ENCODE measurements at places on chromosomes 6 and 20.

DNA sequence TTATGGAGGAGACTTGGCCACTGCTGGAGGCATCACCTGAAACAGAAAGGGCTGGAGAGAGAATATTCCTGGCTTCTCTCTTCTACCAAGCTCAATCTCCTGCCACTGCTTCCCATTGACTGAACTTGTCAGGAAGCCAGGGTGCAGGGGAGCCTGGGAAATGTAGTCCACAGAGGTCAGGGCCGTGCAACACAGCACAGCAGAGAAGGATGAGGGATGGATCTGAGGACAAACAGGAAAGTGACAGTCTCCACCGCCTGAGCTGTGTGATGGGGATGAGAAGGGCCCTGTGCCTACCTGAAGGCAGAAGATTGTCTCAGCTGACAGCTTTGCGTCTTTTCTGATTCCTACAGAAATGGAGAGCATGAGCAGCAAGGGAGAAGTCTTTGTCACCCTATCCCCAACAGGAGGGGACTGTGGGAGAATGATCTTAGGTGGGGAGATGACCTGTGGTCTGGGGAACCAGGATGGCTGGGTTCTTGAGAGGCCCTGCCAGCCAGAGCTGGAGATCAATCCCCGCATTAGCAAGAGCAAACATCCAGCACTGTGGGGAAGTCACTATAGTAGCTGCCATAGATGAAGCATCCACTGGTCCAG lies 114.2 kb downstream of the SNX5 start:
- peak; percentile 27 for DNase-seq

DNA sequence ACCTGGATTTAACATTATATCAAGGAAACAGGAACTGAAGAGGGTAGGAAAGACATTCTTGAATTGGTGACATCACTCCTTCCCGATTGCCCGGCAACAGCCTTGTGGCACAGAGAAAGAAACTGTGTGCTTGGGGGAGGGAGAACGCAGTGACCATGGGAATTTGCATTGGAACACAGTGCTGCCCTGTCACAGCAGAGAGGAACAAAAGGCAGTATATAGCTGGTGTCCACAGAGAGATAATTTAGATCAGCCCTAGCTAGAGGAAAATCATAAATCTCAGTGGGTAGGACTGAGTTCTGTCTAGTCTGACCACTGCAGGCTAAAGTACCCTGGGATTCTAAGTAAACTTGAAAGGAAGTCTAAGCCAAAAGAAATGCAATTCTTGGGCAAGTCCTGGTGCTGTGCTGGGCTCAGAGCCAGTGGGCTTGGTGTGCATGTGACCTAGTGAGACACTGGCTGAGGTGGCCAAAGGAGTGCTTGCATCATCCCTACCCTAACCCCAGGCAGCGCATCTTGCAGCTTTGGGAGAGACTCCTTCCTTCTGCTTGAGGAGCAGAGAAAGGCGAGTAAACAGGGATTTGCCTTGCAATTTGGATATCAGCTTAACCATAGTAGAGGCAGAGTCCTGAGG lies 697.6 kb downstream of the HACE1 start:
- DNase-seq = no peak

- DNase-seq = peak; percentile 96
These were observed 112.9 kb downstream of the TRERF1 start for GRCh38 chr6:42338744-42339222.

- DNase-seq = no peak
These were observed 2.1 kb upstream of the PPP1R18 start for GRCh38 chr6:30688569-30688968.

- DNase-seq = peak; percentile 32
These were observed 8.8 kb upstream of the CD83 start for GRCh38 chr6:14108571-14109410.

GRCh38 chr6:165071906-165072305 lies 237.5 kb downstream of the C6orf118 start:
- DNase-seq = no peak

DNA sequence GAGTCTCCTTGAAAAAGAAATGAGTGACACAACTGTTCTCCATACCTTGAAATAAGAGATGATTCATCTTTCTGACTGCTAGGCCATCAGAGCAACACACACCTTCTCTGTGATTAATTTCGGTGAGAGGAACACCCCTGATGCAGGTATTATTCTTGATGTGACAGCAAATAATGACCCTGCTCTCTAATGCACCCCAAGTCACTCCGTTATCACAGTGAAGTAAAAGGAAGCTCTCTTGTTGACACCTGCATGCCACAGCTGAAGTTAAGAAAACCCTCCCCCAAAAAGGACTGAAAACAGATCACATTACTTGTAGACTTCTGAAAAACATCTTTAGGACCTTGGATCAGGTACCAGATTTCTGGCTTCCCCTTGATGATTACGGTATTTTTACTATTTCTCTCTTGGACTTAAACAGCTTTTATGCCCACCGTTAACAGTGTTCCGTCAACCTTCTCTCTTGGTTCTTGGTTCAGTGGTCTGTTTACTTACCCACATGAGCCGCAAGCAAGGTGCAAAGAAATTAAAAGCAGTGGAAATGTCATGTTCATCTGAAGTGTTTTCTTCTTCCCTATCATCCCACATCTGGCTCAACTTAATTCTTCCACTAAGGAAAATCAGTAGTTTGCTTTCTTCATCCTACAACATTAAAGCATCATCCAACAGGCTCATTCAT lies 249.7 kb downstream of the GMPR start:
- DNase-seq = no peak

GRCh38 chr6:61949161-61949560 lies 336.9 kb downstream of the KHDRBS2 start:
- DNase-seq = no peak

DNA sequence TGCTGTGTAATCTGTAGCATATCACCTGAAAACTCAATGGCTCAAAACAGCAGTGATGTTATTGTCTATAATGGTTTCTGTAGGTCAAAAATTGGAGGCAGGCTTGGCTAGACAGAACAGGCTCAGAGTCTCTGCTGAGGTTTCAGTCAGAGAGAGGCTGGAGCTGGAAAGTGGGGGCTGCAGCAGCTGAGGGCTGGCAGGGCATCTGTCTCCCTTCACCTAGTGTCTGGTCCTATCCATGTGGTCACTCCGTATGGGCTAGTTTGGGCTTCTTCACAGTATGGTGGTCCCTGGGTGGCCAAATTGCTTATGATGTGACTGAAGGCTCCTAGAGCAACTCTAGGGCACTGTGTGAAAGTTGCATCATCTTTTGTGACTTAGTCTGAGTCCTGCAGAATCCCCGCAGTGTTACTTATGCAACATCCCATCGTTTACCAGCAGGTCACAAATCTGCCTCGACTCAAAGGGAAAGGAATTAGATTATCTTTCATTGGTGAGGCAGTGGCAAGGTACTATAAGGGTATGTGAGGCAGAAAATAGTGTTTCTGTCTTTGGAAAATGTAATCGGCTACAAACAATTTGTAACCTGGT lies 497.0 kb downstream of the EPHA7 start:
- DNase-seq = no peak

- DNase-seq = peak; percentile 53
These were observed 69.7 kb upstream of the SIRPA start for GRCh38 chr20:1825507-1825906.

DNA sequence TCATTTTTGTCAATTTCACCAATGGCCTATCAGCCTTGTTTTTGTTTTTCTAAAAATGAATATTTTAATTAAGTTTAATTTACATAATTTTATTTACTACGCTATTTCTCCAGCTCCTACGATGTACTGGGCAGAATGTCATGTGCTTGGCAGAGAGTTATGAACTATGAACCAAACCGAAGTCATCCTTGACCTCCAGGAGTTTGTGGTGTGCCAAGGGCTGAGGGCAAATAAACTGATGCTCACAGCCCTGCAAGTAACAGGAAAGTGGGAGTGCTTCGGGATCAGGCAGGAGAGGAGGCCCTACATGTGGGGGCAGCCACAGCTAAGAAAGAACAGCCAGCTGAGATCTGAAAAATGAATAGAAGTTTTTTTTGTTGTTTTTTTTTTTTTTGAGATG lies 38.6 kb downstream of the ZNF217 start:
- no peak for DNase-seq

GRCh38 chr6:129860908-129861665 lies at the start of gene TMEM244:
Gene TMEM244, minus strand, starts transcription at chr6:129861315. Its CDS starts 127 bp downstream, at chr6:129861188.
- no peak for DNase-seq

- peak; percentile 4 for DNase-seq
These were observed at the start of gene TCF15 for GRCh38 chr20:610130-611046. Gene TCF15, minus strand, starts transcription at chr20:610309. Its CDS starts 72 bp downstream, at chr20:610237.

DNA sequence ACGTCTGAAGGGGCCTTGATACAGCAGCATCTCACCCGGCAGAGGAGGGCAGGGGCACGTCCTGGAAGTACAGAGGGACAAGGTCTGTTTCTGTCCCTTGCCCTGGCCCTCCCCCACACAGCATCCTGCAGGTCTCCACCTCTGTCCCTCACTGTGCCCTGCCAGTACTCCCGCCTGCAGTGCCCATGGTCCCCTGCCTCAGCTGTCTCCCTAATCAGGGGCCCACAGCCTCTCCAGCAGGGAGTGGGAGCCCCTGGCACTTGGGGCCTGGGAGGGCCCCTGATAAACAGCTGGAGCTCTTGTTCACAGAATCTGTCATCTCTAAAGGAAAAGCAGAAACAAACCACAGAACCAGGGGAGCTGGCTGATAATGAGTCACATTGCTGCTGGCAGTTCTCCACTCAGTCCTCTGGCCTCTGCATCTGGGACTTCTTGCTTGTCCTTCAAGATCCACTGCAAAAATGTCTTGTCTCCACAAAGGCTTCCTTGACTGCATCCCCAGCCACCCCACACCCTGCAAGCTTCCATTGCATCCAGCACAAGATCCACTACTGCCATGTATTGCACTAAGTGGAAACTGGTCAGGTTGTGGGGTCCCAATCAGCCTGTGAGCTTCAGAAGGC lies 33.2 kb upstream of the TAF8 start:
- peak; percentile 74 for DNase-seq

DNA sequence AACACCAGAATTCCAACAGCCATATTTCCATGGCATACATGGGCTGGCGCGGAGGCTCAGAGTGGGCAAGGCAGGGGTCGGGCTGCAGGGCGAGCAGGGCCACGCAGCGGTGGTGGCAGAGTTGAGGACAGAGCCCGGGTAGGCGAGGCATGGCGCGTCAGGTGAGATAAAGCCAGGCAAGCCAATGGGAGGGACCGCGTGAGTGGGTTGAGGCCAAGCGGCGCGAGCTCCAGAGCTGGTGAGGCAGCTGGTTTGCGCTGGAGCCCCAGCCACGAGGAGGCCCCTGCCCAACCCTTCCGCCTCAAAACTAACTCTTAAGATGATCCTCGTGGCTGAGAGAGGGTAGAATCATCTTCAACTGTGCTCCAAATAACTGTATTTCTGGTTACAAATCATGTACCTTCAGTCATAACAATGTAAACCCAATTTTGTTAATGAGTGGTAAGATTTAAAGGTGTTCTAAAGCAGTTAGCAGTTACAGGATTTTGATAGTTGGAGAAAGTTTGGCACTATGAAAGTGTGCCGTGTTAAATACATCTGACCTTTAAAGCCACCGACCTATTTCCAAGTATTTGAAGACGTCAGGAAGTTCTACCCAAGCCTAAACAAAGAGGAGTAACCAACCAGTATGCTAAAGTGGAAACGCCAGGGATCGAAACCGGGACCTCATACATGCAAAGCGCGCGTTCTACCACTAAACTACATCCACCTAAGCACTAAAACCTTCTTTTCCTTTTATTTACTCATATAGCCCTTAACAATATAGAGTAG lies 107.9 kb downstream of the GPX5 start:
- DNase-seq = no peak

DNA sequence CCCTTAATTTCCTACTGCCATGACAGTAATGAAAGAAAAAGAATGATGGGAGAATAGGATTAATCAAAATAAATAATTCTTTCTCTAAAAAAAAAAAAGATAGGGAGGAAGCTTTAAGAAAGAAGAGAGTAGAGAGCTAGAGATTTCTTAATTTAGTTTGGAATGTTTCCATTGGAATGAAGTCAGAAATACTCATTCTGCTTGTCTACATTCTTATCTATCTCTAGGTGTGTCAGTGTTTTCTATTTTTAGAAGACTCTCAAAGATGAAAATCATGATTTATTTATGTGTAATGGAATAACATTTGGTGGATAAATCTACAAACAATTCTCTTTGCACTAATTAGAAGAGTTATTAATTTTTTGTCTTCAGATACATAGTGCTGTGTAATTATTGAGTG lies 38.0 kb upstream of the HIVEP1 start:
- peak; percentile 18 for DNase-seq

- DNase-seq = peak; percentile 10
These were observed 116.6 kb upstream of the TRAF3IP2 start for GRCh38 chr6:111722179-111722731.

DNA sequence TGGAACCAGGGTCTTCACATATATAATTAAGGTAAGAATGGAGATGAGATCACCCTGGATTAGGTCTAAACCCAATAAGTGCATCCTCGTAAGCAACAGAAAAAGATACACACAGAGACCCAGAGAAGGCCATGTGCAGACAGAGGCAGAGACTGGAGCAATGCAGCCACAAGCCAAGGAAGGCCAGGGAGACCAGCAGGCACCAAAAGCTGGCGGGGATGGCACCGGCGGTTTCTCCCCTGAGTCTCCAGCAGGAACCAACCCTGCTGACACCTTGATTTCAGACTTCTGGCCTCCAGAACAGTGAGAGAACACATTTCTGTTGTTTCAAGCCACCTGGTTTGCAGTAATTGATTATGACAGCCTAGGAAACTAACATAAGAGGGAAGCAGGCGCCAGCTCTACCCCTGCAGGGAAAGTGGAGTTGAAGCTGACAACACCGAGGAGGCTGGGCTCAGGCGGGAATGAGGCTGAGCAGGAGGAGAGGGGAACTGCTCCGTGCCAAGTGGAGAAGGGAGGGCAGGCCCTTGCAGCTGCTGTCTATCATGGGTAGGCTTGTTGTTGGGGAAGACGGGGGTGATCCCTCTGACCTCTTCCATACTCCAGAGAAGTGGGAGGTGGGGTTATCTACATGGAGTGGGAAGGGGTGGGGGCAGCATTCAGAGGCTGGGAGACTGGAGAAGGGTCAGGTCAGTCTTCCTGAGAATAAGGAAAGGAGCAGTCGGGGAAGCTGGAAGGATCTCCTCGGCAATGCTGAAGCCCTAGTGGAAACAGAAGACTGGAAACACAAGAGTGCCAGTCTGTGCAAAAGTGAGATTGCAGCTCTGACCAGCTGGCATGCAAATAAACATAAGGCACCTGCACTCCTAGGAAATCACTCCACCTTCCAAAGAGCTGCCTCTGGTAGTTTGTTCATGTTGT lies 72.7 kb downstream of the NFATC2 start:
- DNase-seq = no peak

DNA sequence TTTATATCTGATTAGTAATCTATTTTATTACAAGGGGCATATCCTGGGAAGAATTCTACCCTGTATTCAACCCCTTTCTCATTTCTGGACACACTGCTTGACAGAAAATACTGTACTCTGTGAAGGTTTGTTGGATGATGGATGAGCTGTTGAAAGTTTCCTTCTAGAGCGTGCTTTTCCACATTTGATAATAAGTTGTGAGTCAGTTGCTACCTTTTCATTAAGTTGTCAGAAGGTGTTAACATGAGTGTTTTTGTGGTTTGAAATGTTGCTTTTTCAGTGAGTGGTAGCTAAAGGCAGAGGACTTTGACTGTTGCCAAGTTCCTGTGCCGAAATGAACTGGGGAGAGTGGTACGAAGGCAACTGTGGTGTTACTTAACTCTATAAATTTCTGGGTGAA lies 3.9 kb upstream of the ECI2 start:
- no peak for DNase-seq
